CD4-positive, alpha-beta memory T cell (primary cell): ENCODE measurements at places on chromosomes 2 and 18. TPM values are rescaled to one million over a fixed set of nuclear protein-coding genes. Genes with fewer than 3 reads are reported as not detected.

The ASPRV1 gene
- polyA plus RNA-seq, result 1.1 TPM

The SLC11A1 gene
- 0.92 TPM for polyA plus RNA-seq

The CD8A gene
- 0.47 TPM for polyA plus RNA-seq

The DSEL gene
- polyA plus RNA-seq, result 0.61 TPM

The DNAH6 gene
- 0.22 TPM for polyA plus RNA-seq

The EIF2AK2 gene
- 14.6 TPM for polyA plus RNA-seq

The NPPC gene
- not detected for polyA plus RNA-seq

The BCL11A gene
- polyA plus RNA-seq, result not detected

The CHAC2 gene
- polyA plus RNA-seq, result 3.6 TPM

The NFATC1 gene
- polyA plus RNA-seq, result 45.5 TPM

The RAB1A gene
- polyA plus RNA-seq, result 81.6 TPM

The SLC40A1 gene
- 328 TPM for polyA plus RNA-seq

The GPR45 gene
- not detected for polyA plus RNA-seq

The PRKAG3 gene
- not detected for polyA plus RNA-seq

The KLHL29 gene
- 0.24 TPM for polyA plus RNA-seq

The ZEB2 gene
- 0.83 TPM for polyA plus RNA-seq
